ENCODE measurements at places on chromosomes 3 and 15.

GRCh38 chr3:21697707-21698106 is 53.3 kb downstream of the ZNF385D start:
- no peak for DNase-seq

GRCh38 chr3:14948609-14949038 is 1.2 kb downstream of the NR2C2 start:
- DNase-seq = no peak

DNA sequence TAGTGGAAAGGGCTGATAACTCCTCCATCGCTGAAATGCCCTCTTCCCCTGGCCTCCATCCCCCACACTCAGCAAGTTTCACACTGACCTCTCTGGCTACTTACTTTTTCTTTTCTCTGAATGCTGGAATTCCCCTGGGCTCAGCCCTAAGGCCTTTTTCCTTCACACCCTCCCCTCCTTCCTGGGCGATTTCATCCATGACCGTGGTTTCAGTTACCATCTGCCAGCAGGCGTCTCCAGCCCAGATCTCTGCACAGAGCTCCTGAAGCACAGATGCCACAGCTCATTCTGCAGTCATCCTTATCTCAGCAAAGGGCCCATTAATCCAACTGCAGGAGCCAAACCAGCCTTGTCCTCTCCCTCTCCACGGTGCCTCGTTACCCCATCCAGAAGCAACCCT is 114.0 kb downstream of the RFTN1 start:
- no peak for DNase-seq

GRCh38 chr3:122961146-122961545 is 66.4 kb downstream of the SEMA5B start:
- DNase-seq = no peak

DNA sequence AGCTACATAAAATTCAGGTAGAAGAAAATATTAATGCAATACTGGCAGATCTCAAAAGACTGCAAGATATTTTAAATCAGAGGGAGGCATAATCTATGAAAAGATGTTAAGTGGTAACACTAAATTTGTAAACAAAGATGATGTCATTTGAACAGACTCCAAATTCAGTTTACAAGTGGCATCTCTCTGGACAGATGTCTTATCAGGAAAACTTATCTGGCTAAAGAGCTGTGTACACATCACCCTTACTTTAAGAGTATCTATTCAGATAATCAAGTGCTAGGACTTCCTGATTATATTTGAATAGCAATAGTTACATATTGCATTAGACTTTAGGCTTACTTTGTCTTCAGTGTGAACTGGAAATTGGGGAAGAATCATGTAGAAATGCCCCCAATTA is 231.5 kb downstream of the WDR72 start:
- DNase-seq = no peak

- DNase-seq = no peak
These were observed 292.4 kb upstream of the CBLB start for GRCh38 chr3:106161246-106161645.

- peak; percentile 48 for DNase-seq
These were observed 1.5 kb upstream of the MAPKBP1 start for GRCh38 chr15:41772720-41773331.

GRCh38 chr3:36457667-36458066 is 77.4 kb downstream of the STAC start:
- DNase-seq = no peak
